Lung (tissue), 17 donors: ENCODE measurements at places on chromosomes 1 and 21. TPM values are rescaled to one million over a fixed set of nuclear protein-coding genes. Genes with fewer than 3 reads are reported as not detected.
A peak's percentile ranks its signal among the peaks of the same experiment; 100 is the strongest.

GPBP1L1 gene
- 153 TPM for total RNA-seq

IGSF5 gene
- total RNA-seq = not detected

SPATA6 gene
- total RNA-seq = 94.2 TPM

GPR37L1 gene
- total RNA-seq = 0.09 TPM

CHI3L2 gene
- total RNA-seq = 30.1 TPM

DNA sequence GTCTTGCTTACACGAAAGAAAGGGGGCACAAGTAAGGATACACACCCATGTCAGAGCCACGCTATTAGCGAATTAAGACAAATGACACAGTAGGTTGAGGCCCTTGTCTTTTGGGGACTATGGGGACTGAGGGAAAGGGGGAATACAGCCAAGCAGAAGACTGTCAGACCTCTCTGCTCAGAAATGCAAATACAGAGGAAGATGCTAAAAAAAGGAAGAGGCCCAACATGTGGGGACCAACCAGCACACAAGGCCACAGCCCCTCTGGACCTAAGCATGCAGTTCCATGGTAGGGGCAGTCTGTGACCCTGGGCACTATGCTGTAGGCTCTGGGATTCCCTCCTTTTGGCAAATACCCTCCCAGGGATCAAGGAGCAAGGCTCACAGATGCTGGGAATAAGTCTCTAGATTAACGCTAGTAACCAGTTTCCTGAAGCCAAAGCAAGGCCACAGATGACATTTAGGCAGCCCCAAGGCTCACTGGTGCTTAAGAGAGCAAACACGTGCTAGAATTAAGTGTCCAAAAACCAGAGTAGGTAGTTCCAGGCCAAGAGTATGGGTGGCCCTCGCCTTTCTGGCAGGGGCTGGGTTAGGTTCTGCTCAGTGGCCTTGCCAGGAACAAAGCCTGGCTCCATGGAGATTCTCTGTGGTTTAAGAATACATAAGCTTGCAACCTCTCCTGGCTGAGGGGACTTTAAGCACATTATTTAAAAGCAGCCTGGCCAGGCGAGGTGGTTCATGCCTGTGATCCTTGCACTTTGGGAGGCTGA is 38.2 kb downstream of the RABIF start:
- no peak for DNase-seq

DNA sequence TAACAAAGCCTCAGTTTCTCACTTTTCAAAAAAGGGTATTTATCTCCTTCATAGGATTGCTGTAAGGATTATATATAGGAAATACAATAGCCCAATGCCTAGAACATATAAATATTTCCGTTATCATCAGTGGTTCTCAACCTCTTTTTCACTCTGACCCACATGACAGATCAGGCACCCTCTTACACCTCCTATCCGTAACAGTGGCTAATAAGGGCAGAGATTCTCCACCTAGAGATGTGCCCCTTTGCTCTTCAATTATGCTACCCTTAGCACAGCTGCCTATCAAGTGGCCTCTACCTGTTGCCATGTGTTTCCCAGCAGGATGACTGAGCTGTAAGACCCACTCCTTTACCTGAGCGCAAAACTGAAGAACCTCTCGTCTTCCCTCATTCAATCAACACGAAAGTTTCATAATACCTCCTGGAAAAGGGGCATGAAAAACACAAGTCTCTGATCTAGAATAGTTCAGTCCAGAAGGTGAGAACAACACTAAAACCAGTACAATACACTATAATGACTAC is 10.5 kb downstream of the PUM1 start:
- no peak for DNase-seq

DNA sequence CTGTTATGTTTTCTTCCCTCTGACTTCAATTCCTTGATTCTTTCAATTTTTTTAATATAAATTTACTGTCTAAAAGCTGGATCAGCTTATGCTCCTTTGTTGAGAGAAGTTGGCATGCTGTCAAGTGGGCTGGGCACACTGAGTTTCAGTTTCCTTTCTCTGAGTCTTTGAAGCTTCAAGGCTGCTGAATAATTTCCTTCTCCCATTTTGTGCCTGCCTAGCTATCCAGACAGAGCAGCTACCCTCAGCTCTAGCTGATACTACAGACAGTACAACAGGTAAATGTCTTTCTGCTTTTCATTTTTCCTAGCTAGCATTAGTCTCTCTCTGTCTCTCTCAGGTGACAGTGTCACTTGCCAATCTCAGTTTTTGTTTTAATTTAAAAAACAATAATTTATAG is at the start of gene IFI44:
TSS of gene IFI44 (plus strand) at position 204 of the 400 bp plus-strand sequence. CDS start 365 bp downstream, outside the sequence.
- DNase-seq = peak; percentile 96

DNA sequence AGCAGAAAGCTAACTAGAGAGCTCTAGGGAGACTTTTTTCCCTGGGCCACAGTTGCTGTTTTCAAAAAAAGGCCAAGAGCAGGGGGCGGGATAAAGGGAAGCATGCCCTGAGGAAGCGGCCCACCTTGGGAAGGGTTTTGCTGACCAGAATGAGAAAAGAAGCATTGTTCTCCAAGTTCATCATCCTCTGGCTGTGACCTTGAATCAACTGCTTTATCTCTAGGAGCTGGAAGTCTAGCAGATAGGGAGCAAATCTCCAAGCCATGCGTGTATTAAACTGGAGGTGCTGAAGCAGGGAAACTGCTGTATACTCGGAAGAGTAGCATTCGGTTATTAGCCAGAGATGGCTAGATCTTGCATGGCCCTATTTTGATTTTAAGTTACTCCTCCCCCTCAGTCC is 64.8 kb downstream of the ATP2B4 start:
- no peak for DNase-seq

GRCh38 chr1:19596065-19596713 is 47.9 kb upstream of the NBL1 start:
- peak; percentile 60 for DNase-seq

DNA sequence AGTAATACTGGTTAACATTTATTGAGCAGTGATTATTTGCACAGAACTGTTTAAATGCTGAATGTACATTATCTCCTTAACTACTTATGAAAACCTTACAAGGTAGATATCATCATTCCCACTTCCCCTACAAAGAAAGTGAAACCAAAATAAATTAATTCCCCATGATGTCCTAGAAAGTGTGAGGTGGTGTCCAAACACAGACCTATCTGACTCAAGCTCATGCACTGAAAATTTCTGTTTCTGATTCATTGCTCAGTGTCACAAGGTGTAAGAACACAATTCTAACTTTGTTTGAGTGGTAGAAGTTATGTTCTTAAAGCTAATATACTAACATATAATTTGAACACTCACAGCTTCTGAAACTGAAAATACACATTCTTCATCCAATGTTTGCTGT is 178.7 kb downstream of the MRPL39 start:
- DNase-seq = no peak

DNA sequence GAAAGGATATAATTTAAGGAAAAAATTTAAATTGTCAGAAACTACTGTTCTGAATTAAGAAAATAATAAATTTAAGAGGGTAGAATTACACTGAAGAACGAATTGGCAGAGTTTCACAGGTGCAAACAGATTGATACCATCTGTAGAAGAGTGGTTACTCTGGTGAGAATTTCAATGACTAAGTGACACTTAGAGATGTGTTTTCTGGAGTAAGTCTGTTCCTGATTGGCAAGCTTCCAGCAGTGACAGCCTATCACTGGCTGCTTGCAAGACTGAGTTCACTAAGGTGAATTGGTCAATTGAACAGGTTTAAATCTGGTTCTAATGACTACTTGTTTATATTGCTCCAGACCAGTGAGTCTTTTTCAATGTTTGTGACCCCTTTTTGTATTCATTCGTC is 838.2 kb upstream of the RGS18 start:
- no peak for DNase-seq

GRCh38 chr21:36713746-36714145 is 14.8 kb downstream of the SIM2 start:
- DNase-seq = no peak

DNA sequence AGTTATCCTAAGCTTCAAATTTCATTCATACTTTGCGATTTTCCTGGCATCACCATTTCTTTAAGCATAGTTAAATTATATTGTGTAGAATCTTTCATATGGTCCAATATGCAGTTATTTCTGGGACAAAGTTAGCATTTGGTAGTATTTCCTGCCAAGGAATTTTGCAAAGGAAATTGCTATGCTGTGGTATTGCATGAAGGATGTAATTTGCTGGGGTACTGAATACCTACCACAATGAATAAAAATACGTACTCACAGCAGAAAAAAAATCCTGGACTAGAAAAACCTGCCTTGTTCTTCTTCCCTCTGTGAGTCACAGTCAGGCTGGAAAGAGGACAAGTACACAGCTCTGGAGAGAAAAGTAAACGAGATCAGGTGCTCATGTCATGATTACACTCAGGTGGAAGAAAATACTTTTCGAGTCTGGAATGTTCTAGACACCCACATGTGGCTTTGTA is 241.2 kb downstream of the PTBP2 start:
- DNase-seq = no peak

- no peak for DNase-seq
Observed at GRCh38 chr1:62247391-62248168, 52.9 kb downstream of the L1TD1 start.

DNA sequence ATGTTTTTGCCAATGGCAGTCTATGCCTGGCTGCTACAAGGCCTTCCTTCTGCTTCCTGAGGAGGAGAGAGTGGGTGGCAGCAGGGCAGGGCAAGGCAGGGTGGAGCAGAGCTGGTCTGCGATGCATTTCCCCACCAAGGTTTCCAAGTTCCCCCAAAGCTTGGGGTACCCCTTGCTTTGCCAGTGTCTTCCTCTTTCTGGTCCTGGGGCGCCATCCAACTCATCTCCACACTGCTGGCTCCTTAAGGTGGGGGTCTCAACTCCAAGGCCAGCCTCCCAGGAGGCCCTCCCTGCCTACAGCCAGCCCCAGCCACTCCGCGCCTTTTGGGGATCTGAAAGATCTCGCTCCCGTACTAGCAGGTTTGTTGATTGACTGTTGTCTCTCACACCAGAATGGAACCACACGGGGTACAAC is 3.9 kb upstream of the SKI start:
- no peak for DNase-seq

GRCh38 chr1:230788561-230789275 is 41.5 kb downstream of the CAPN9 start:
- DNase-seq = no peak

DNA sequence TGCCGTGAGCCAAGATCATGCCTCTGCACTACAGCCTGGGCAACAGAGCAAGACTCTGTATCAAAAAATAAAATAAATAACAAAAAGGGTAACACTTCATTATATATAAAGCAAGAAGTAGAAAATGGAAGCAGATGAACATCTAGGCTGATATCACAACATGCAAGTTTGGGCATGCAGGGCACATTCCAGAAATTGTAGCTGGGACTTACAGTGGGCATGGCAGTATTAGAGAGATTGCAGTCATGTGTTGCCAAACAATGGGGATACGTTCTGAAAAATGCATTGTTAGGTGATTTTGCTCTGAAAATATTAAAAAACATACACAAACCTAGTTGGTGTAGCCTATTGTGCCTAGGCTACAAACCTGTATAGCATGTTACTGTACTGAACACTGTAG is 441.0 kb upstream of the PRMT6 start:
- no peak for DNase-seq

GRCh38 chr1:159938211-159938852 is 7.1 kb downstream of the IGSF9 start:
- DNase-seq = no peak

DNA sequence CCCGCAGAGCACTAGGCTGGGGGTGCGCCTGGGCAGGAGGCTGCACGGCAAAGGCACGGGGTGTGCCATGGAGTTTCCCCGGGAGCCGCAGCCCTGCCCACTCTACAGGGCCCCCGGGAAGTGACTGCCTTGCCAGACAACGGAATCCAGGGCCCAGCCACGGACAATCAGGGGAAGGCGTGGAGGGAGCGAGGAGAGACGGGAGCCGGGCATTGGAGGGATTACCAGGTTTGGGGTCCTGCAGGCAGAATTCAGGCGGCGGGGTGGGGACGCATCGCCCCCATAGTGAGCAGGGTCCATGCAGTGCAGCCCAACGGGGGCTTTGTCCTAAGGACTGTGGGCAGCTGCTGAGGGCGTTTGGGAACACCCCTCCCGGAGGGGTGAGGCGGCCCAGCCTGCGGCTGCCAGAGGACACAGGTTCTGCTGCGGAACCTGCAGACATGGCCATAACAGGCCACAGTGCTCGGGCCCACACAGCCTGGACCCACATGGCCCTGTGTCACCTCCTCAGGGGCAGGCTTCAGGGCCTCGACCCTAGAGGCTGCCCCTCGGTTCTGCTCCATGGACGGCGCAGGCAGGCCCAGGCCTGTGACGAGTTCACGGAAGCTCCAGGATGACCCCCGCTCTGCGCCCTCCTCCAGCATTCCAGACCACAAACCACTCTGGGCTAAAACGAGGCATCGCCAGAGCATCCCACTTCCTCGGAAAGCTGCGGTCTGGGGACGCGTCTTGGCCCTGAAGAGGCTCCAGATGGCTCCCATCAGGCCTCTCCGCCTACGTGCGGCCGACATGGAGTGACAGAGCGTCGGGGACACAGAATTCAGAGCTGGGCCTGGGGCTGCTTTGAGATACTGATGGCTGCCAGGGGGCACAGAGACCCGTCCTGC is 54.5 kb downstream of the COL6A1 start:
- peak; percentile 97 for DNase-seq

GRCh38 chr21:28959367-28960099 is 33.1 kb downstream of the LTN1 start:
- no peak for DNase-seq

GRCh38 chr21:33909756-33910155 is 5.8 kb downstream of the ATP5PO start:
- DNase-seq = no peak

DNA sequence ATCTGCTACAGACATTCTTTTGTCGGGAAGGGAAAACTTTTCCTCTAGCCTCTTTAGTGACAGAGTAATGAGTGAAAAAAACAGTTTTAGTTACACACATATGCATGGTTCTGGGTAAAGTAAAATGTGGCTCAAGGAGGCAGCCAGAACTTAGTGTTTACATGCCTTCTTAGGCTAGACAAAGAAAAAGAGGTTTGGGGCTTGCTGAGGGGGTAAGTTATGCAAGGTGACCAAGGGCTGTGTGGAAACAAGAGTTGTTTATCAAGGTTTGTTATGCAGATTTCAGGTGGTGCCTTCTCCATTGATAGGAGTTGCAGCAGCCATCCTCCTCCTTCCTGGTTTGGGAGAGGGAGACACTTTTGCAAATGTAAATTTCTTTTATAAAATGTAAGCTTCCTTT is 66.5 kb upstream of the RAB3GAP2 start:
- DNase-seq = no peak
